ENCODE measurements at places on chromosomes 7 and 10. TPM values are rescaled to one million over a fixed set of nuclear protein-coding genes. Genes with fewer than 3 reads are reported as not detected.

GRCh38 chr7:137418841-137419240 lies 75.3 kb upstream of the PTN start:
- no peaks in the 10 kb centered on the region for H3K27me3 ChIP-seq
- no peaks in the 10 kb centered on the region for H3K36me3 ChIP-seq
- H3K4me1 ChIP-seq = no peaks in the 10 kb centered on the region
- DNase-seq = no peak
- no peak overlapping the region for H3K27ac ChIP-seq

- peaks cover 73% of the 10 kb centered on the region for H3K27me3 ChIP-seq
- peaks cover 7% of the 10 kb centered on the region for H3K4me1 ChIP-seq
- no peak overlapping the region for H3K27ac ChIP-seq
- peak overlapping the region; percentile 61 for H3K4me3 ChIP-seq
Observed at GRCh38 chr7:100965045-100965722, 4.2 kb upstream of the MUC12 start.

GRCh38 chr7:41889472-41889871 lies 186.6 kb upstream of the INHBA start:
- no peak overlapping the region for H3K4me3 ChIP-seq
- no peaks in the 10 kb centered on the region for H3K4me1 ChIP-seq
- peaks cover 19% of the 10 kb centered on the region for H3K27me3 ChIP-seq
- H3K27ac ChIP-seq = no peak overlapping the region
- no peaks in the 10 kb centered on the region for H3K36me3 ChIP-seq

DNA sequence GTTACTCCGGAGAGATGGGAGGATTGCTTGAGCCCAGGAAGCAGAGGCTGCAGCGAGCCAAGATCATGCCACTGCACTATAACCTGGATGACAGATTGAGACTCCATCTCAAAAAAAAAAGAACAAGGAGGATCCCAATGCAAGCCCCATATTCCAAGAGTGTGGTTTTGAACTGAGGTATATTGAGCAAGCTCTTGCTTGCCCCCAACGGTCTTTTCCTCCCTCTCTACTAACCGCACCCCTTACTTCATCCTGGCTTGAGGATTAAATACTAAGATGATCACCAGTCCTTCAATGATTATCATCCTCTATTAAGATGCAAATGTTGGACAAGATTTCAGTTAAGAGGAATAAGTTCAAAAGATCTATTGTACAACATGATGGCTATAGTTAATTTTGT lies 12.5 kb upstream of the SRGN start:
- DNase-seq = no peak
- H3K27me3 ChIP-seq = peaks cover 11% of the 10 kb centered on the region
- no peaks in the 10 kb centered on the region for H3K36me3 ChIP-seq
- no peak overlapping the region for H3K4me3 ChIP-seq

- H3K36me3 ChIP-seq = no peaks in the 10 kb centered on the region
- peaks cover 34% of the 10 kb centered on the region for H3K27me3 ChIP-seq
- H3K27ac ChIP-seq = no peak overlapping the region
- no peak for DNase-seq
- H3K4me1 ChIP-seq = peaks cover 3% of the 10 kb centered on the region
- no peak overlapping the region for H3K4me3 ChIP-seq
Observed at GRCh38 chr10:1182280-1183032, 126.3 kb downstream of the WDR37 start.

LEP gene
- total RNA-seq = not detected

DNA sequence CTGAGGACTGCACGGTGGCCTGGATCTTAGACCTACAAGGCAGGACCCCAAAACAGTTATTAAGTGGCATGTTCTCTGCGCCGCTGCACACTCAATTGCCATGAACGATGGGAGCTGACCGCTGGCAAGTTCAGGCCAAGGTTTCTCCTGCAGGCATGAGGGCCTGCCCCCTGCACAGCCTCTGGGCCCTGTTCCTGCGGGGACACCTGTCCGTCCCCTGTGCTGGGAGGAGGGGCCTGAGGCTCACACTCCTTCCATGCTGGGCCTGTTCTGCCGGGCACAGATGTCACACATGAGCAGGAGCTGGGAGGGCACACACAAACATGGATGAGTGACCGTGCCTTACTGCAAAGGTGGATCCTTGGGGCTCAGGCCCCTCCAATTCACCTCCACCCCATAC lies 90.0 kb downstream of the PTPRN2 start:
- H3K36me3 ChIP-seq = no peaks in the 10 kb centered on the region
- peaks cover 4% of the 10 kb centered on the region for H3K4me1 ChIP-seq
- peaks cover 19% of the 10 kb centered on the region for H3K27me3 ChIP-seq
- DNase-seq = no peak

DNA sequence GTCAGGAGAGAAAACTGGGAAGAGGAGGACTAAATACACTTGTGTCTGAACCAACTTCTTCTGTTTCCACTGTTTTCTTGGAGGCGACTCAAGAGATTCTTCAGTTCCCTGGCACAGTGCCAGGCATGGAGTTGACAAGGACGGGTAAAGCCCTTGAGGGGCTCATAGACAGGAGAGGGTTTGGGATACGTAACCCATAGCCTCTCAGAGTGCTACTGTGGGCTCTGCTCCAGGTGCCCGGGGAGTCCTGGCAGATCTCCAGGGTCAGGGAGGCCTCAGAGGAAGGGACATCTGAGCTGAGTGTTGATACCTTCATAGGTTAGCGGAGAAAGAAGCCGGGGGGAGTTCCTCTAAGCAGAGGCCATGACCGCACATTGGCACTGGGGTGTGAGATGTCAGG lies 42.0 kb downstream of the GALNT17 start:
- no peak for DNase-seq
- H3K27me3 ChIP-seq = no peaks in the 10 kb centered on the region
- H3K36me3 ChIP-seq = no peaks in the 10 kb centered on the region
- no peak overlapping the region for H3K27ac ChIP-seq
- no peaks in the 10 kb centered on the region for H3K4me1 ChIP-seq
- no peak overlapping the region for H3K4me3 ChIP-seq

REPIN1 gene
- total RNA-seq = 148 TPM

AUTS2 gene
- 125 TPM for total RNA-seq

All from progenitor cell of endocrine pancreas (in vitro differentiated cells).